ENCODE measurements at places on chromosomes 3 and 15.

DNA sequence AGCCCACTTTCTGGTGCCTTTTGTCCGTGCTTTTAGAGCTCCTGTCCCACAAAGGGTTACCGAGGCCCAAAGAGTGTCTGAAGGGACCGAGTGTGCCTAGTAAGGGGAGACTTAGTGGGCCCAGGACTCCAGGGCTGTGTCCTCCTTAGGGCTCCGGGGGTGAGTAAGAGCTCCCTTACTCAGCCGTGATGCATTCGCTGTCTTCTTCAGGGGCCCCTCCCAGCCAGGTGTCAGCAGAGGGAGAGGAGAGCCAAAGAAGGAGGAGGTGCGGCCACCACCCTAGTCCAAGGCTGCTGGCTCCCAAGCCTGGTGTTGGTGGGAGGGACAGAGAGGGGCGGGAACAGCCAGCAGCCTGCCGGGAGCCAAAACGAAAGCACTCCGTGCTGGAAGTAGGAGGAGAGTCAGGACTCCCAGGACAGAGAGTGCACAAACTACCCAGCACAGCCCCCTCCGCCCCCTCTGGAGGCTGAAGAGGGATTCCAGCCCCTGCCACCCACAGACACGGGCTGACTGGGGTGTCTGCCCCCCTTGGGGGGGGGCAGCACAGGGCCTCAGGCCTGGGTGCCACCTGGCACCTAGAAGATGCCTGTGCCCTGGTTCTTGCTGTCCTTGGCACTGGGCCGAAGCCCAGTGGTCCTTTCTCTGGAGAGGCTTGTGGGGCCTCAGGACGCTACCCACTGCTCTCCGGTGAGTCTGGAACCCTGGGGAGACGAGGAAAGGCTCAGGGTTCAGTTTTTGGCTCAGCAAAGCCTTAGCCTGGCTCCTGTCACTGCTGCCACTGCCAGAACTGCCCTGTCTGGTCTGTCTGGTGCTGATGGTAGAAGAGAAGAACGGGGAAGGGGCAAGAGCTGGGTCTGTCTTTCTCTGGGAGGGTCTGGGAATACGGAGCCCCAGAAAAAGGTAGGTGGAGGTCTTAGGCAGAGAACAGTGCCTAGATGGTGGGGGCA is at the start of gene IL17RC:
IL17RC (plus strand) TSS at position 365 of the 947 bp plus-strand sequence; CDS start at position 583, 218 bp downstream.
- DNase-seq = peak; percentile 90

- no peak for DNase-seq
These were observed 112.0 kb downstream of the FRMD4B start for GRCh38 chr3:69273896-69274295.

- no peak for DNase-seq
These were observed 203.4 kb downstream of the TBC1D2B start for GRCh38 chr15:77874063-77874462.

- no peak for DNase-seq
These were observed 107.7 kb upstream of the SLC6A11 start for GRCh38 chr3:10708216-10708893.
